Hair follicle dermal papilla cell (primary cell): ENCODE measurements at places on chromosomes 16 and 17. TPM values are rescaled to one million over a fixed set of nuclear protein-coding genes. Genes with fewer than 3 reads are reported as not detected.

Gene MARCHF10
- total RNA-seq = not detected in 2 replicates

Gene GH2
- not detected in 2 replicates for total RNA-seq

Gene STAT5A
- 37.8 and 55.3 TPM in 2 replicates for total RNA-seq

Gene SLC22A31
- total RNA-seq = not detected in 2 replicates

Gene AANAT
- total RNA-seq = not detected in 2 replicates

Gene SLC38A8
- total RNA-seq = not detected in 2 replicates

Gene ADGRG3
- total RNA-seq = not detected in 2 replicates
